NCI-H2171 treated with DMSO at 0.1 percent for 48 hours (cell line): ENCODE measurements at places on chromosomes 13 and 19.

DNA sequence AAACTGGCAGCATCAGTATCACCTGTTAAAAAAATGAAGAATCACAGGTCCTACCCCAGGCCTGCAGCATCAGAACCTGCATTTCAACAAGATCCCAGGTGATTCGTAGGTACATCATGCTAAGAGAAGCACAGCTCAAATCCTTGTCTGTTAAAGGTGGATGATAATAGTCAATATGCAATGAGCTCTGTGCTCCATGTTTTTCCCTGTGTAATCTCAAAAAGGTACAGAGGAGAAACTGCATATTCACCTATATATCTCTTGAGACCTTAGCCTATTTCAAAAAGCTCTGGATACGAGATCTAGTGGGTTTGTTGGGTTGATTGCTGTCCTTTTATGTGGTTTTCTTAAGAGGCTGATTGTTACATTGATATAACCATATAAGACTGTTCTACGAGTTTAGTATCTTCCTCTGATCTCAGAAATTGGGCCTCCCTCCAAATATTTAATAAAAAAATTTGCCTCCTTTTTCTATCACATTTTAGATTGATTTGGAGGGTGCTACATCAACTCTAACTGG lies 148.9 kb downstream of the DCT start:
- DNase-seq = no peak

DNA sequence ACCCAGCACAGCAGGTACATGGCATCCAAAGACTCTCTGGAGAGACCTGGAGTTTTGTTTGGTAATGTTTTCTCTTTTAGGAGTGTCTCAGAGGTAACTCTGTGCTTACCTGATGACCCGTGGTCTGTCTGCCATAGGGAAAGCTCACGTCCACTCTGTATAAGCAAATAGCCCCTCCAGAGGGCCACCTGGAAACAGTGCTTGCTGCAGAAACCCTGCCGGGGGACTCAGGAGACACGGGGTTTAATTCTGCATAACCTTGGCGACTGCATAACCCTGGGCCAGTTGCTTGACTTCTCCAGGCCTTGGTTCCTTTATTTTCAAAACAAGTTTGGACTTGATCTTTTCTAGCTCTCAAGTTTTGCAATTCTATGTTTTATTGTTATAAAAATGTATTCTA lies 187.2 kb upstream of the SOX1 start:
- DNase-seq = no peak

DNA sequence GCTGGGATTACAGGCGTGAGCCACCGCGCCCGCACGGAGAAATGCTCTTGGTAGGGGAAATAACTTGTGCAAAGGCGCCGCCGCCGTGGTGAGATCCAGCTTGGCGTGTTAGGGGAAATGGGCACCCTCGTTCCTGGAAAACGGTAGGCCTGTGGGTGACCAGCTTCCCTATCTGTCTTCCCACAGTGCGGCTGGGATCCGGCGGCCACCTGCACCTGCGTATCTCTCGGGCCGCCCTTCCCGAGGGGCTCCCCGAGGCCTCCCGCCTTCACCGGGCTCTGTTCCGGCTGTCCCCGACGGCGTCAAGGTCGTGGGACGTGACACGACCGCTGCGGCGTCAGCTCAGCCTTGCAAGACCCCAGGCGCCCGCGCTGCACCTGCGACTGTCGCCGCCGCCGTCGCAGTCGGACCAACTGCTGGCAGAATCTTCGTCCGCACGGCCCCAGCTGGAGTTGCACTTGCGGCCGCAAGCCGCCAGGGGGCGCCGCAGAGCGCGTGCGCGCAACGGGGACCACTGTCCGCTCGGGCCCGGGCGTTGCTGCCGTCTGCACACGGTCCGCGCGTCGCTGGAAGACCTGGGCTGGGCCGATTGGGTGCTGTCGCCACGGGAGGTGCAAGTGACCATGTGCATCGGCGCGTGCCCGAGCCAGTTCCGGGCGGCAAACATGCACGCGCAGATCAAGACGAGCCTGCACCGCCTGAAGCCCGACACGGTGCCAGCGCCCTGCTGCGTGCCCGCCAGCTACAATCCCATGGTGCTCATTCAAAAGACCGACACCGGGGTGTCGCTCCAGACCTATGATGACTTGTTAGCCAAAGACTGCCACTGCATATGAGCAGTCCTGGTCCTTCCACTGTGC lies 2.4 kb downstream of the GDF15 start:
- DNase-seq = peak; percentile 76

DNA sequence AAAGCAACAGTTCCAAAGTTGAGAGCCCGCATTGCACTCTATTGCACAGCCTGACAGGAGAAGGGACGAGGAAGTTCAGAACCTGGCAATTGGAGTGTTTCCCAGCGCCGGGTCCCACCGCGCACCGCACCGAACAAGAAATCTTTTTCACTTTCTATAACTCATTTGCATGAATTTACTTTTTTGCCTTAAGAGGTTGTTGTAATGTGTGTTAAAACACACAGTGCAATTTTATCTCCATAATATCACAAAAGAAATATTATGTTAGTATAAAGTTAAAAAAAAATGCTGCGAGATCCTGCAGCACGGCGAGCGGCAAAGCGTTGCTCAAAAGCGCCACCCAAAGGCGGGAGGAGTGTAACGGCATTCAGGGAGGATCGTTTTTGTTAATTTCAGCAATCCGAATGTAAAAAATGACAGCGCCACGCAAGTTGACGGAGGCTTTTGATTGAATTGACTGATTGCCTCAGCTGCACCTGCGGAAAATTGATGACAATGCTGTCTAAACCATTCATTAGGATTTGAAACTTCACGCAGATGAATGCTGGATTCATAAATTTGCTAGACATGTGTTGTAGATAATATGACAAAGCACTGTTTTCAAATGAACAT lies 303.6 kb upstream of the ZNF507 start:
- DNase-seq = no peak

- DNase-seq = no peak
Observed at GRCh38 chr13:101944521-101944920, 457.3 kb downstream of the FGF14 start.

DNA sequence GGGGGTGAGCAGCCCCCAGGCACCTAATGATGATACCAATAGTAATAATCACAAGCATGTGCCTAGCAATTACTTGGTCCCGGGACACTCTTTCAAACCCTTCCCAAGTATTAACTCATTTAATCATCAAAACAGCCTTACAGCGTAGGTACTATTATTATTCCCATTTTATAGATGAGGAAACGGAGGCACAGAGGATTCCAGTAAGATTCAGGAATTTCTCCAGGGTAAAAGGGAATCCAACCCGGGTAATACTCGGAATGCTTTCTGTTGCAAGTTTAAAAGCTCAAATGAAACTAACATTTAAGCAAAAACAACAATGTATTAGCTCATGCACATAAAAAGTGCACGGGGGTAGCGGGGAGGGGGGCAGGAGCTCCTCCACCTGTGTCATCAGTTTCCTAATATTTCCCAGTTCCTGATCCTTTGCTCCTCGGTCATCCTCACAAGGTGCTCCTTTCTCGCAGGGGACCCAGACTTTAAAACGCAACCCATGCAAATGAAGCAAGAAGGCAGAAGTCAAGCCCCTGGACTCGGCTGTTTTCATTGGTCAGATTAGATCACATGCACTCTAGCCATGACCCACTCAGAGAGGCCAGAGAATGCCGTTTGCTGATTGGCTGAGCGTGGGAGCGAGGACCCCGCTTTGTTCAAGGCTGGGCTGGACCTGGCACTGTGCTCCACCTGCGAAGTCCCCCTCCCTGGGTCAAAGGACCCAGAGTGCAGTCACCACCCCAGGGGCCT lies 38.3 kb upstream of the C19orf12 start:
- DNase-seq = no peak

- DNase-seq = no peak
Observed at GRCh38 chr13:51761643-51762350, 42.2 kb downstream of the DHRS12 start.
